ENCODE measurements at places on chromosomes 13 and 19. TPM values are rescaled to one million over a fixed set of nuclear protein-coding genes. Genes with fewer than 3 reads are reported as not detected.

DNA sequence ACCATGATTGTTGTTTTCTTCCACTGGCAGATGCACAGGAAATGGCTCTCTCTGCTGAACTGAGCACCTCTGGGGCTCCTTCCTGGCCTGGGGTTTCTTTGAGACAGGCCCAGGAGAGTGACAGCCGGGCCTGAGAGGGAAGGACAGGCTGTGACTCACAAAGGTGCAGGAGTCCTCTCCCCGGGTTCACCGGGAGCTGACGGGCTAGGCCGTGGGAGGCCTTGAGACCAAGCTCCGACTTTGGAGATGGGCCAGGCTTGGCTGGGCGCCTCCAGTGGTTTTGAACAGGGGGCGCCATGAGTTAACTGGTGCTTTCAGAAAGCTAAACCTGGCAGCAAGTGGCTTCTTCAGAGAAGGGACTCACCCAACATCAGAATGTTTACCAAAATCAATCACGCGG lies 143.4 kb downstream of the URI1 start:
- no peak for DNase-seq

- no peak for DNase-seq
These were observed 35.2 kb downstream of the TSC22D1 start for GRCh38 chr13:44540761-44541434.

DNA sequence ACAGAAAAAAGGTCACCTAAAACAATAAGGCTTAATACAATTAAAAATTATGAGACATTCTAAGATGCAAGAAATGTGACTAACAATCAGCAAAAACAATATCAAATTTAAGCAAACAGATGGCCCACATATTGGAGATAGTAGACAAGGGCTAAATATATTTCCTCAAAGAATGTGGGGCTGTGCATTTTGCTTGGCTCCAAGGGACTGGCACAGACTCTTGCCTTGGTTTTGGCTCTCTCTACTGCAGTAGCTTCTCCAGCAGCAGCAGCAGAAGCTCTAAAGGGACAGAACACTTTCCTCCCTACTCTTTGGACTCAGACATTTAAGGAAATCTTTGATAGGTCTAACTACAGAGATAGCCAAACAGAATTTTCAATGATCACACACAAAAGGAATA lies 38.2 kb upstream of the ZNF780A start:
- no peak for DNase-seq

GRCh38 chr13:21846605-21847004 lies 175.7 kb downstream of the FGF9 start:
- no peak for DNase-seq

GRCh38 chr13:72890546-72890945 lies 108.6 kb downstream of the PIBF1 start:
- DNase-seq: no peak

DNA sequence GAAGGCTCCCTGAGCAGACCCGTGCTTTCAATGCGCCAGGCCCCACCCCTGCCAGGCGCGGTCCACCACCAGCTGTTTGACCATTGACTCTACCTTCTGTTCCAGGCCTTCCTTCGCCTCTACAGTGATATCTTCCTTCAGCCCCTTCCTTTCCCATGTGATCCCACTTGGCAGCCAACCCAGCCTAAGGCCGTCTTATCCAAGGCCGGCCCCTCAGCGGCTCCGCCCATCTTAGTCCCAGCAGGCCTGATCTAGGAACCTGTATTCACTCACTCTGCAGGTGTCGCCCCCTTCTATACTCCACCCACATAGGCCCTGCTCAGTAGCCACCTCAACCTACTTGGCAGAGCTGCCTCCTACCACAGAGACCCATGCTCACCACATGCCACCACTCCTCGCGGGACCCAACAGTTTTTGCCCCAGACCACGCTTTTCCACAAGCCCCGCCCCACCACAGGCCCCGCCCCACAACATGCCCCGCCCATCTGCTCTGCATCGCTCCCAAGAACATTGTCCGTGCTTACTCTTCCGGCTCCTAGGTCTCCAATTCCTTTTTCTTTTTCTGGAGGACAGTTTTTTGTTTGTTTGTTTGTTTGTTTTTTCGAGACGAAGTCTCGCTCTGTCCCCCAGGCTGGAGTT lies 2.9 kb downstream of the RASIP1 start:
- DNase-seq: no peak

DNA sequence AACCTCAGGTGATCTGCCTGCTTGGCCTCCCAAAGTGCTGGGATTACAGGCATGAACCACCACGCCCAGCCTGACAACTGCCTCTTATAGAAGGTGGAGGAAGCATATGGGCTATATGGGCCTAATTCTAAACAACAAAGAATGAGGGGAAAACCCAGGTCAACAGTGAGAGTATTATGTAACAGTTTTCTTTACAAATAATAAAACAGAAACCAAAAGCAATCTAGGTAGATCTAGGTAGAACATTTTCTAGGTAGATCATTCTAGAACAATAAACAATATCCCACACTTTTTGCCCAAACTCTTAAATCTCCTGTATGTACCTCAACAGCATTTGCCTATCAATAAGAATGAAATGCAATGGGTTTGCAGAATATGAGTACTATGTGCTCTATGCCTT lies 267.4 kb downstream of the ABCC4 start:
- no peak for DNase-seq

The DAND5 gene
- polyA plus RNA-seq: 0.26 TPM

DNA sequence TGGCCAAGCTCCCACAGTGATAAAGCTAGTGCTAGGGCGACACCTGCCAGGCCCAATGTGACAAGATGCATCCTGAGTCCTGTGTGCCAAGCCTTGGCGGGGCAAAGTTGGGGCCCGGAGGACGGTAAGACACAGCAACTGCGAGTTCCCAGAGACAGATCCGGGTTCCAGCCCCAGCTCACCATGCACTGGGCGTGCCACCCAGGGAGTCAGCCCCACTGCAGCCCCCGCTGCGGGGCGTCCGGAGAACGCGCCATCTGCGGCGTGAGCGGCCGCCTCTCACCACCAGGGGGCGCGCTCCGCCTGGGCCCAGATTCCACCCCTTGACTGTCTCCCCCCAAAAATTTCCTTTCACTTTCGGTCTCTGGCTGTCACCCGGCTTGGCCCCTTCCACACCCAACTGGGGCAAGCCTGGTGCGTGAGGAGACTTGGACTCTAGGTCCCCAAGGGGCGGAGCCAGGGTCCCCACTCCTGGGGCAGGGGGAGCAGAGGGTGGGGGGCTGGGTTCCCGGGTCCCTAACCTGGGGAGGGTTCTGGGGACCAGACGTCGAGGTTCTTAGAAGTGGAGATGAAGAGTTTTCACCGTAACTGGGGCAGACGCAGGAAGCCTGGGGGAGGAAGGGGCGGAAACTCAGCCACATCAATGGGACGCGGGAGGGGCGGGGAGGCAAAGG lies at the start of gene FLT3LG:
Gene FLT3LG, plus strand, starts transcription at position 348 of the 674 bp plus-strand sequence. CDS start 425 bp downstream, outside the sequence.
- peak; percentile 77 for DNase-seq

DNA sequence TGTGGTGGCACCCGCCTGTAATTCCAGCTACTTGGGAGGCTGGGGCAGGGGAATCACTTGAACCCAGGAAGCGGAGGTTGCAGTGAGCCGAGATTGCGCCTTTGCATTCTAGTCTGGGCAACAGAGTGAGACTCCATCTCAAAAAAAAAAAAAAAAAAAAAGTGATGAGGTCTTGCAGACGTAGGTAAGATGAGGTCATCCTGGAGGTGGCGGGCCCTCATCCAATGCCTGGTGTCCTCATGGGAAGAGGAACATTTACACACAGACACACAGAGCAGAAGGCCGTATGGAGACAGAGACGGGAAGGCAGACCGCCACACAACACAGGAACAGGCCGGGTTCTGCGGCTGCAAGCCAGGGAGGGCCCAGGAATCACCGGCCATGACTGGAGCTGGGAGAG lies 4.4 kb downstream of the CACTIN start:
- DNase-seq: no peak

GRCh38 chr13:35512271-35512920 lies 35.9 kb upstream of the MAB21L1 start:
- DNase-seq: no peak

The NLRP9 gene
- polyA plus RNA-seq: not detected

DNA sequence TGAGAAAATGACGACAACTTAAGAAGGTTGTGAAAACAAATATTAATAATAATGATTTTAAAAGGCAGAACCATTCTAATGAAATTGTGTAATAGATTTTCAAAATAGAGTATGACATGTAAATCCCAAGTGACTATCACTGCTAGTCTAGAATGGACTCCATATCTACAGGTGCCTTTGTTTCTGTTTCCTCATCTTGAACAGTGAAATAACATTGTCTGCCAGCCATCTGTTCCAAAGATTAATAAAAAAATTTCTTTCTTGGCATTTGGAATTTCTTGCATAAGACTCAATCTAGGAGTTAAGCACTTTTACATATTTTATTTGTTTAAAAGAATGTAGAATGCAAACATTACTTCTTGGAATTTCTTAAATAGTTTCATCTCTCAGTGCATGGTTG lies 520.1 kb upstream of the ARGLU1 start:
- DNase-seq: no peak

GRCh38 chr19:23822735-23823134 lies 64.0 kb upstream of the ZNF681 start:
- no peak for DNase-seq

GRCh38 chr13:22009500-22009899 lies 338.6 kb downstream of the FGF9 start:
- DNase-seq: no peak

The CAPS gene
- 49.0 TPM for polyA plus RNA-seq

DNA sequence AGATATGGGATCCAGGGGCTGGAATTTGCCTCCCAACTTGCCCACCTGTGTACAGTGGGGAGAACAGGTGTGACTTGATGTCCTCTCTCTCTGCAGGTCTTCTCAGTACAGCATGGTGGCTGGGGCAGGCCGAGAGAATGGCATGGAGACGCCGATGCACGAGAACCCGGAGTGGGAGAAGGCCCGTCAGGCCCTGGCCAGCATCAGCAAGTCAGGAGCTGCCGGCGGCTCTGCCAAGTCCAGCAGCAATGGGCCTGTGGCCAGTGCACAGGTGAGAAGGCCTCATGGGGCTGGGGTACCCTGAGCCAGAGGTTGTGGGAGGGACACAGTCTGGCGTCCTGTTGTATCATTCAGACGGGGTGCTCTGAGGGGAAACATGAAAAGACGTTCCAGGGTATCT lies 3.0 kb downstream of the LENG8 start:
- DNase-seq: no peak

The B3GLCT gene
- polyA plus RNA-seq: 19.2 TPM

The SHKBP1 gene
- polyA plus RNA-seq: 45.8 TPM

- no peak for DNase-seq
These were observed 34.0 kb upstream of the USE1 start for GRCh38 chr19:17180997-17181702.

DNA sequence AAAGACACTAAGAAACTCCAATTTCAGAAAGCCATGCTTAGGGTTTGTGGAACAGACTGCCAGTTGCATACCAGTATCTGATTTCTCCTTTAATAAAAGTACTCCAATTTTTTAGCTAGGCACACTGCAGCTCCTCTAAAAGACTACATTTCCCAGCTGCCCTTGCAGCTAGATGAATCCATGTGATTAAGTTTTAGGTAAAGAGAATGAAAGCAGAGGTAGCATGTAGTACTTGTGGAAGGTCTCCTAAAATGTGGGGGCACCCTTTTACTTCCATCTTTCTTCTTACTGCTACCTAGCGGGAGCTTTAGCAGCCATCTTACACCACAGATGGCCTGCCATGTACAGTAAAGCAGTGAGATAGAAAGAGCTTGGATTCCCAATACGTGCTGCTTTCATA lies 33.0 kb upstream of the TSC22D1 start:
- no peak for DNase-seq

- no peak for DNase-seq
These were observed at the start of gene LRRC25 for GRCh38 chr19:18397242-18398202. Gene LRRC25 (minus strand): TSS chr19:18397622. CDS start chr19:18396963, 659 bp downstream.

- no peak for DNase-seq
These were observed 6.9 kb downstream of the UPK1A start for GRCh38 chr19:35673121-35673804.

DNA sequence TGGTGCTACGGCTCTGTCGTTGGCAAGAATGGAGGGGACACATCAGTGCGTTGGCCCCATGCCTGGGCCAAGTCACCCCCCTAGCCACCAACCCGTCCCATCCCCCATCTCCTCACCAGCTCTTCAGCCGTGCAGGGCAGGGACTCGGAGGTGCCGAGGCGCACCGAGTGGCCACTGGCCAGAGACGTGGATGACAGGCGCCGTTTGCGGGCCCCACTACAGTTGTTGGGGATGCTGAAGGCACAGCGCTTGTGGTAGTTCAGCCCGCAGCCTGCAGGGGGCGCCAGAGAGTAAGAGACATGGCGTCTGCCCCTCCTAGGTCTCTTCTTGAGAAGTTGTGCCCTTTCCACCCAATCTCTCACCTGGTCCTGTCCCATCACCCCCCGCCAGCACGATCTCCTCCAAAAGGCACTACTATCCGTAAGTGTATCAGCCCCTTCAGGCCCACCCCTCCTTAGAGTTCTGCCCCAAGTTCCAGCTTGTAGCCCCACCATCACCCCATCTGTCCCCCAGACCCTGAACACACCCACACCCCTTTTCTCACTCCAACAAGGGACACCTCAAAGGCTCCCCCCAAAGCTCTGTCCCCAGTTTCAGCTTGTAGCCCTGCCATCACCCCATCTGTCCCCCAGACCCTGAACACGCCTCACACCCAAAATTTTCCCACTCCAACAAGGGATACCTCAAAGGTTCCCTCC lies 12.4 kb downstream of the PRKD2 start:
- DNase-seq: no peak

DNA sequence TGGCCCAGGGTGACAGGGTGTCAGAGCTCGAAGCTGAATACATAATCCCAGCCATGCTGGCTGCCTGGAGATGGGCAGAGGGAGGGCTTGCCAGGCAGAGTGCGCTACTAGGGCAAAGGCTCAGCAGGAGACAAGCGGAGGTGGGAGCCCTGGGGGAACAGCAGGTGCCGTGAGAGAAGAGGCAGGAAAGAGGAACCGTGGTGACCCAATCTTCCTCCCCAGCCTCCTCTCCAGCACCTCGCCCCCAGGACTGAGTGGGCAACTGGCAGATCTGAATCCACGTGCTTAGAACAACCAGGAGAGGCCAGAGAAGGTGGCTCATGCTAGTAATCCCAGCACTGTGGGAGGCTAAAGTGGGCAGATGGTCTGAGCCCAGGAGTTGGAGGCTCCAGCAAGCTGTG lies 11.0 kb upstream of the CCL25 start:
- no peak for DNase-seq

- DNase-seq: no peak
These were observed 325.4 kb downstream of the TEX29 start for GRCh38 chr13:111645598-111646455.

- no peak for DNase-seq
These were observed 1.2 kb upstream of the SLC25A42 start for GRCh38 chr19:19062454-19063182.

DNA sequence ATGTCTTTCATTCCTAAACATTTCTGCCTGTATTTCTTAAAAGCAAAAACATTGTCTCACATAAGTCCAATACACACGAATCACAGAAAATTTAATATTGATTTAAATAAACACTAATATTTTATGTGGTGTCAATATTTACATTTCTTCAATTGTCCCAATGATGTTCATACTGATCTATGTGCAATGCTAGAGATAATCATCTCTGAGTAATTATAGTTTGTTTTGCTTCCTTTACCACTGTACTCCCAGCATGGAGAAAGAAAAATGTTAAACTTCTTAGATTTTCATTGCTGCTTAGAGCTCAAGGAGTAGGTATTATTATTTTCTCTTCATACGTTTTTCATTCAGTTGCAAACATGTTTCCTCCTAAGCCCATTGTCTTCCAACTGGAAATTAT lies 434.2 kb upstream of the PRR20A start:
- no peak for DNase-seq

- no peak for DNase-seq
These were observed 849.4 kb upstream of the MIR17HG start for GRCh38 chr13:90498096-90498495.

The LIM2 gene
- polyA plus RNA-seq: not detected

- no peak for DNase-seq
These were observed 23.3 kb upstream of the BCL3 start for GRCh38 chr19:44725251-44725650.

GRCh38 chr13:109804654-109805053 lies 18.3 kb upstream of the IRS2 start:
- DNase-seq: no peak

The PRTN3 gene
- 3.4 TPM for polyA plus RNA-seq
